ENCODE measurements at places on chromosomes 13 and 19.

- DNase-seq, result no peak
Measured at GRCh38 chr19:3073931-3074595, 11.8 kb upstream of the TLE5 start.

- no peak for DNase-seq
Measured at GRCh38 chr13:50198508-50198907, 183.3 kb downstream of the KCNRG start.

DNA sequence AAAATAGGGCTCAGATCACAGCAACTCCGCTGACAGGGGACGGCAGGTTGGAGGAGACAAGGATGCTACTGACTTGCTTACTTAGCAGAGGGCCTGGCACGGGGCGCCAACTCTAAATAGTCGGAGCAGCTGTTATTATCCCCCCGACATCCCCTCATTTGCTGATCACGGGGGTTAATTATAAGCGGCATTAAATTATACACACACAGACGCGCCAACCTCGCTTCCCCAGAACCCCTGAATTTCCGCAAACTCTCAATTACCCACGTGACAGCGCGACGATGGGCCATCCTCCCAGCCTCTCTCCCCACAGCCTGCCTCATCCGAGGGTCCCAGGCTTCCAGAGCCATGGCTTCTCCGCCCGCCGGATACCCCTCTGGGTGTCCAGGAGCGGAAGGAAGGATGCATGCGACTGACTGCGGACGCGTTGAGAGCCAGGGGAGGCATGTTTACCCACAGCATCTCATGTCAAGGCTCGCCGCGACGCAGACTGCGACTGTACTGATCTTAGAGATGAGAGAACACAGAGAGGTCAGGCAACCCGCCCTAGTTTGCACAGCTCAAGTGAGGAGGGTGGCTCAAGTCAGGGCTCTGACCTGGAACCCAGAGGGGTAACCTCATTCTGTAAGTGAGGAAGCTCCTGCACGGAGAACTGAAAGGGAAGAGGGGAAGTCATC, 5.7 kb downstream of the PTPRS start:
- no peak for DNase-seq

DNA sequence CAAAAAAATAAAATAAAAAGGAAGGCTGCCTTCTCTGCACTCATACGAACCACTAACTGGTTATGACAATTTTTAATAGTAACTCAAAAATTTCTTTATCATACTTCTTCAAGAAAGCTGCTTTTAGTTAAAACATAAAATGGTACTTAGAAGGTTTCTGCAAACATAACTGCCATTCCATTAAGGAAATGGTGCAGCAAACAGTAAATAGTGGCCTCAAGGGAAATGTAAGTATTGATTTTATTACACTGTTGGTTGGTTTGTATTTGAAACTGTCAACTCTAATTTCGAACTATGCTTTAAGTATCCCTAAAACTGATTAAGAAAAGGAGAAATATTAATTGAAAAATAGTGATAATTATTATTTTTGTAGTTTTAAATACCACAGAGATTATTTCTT, 278.0 kb downstream of the DACH1 start:
- no peak for DNase-seq

DNA sequence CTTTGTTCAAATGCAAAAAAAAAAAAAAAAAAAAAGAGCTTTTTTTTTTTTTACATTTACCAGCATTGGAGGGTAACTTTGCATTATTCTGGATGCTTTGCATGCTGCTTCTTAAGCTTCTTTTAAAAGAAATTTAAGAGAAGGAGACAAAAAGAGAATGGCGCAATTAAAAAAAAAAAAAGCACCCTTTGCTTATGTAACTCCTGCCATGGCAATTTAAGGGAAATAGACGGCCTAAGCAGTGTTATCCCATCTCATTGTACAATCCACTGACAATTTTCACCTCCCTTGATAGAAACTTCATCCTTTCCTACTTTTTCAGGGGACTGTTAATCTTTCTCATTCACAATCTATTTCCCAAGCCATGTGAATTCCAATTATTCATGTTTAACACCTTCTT, 129.8 kb downstream of the KCTD12 start:
- no peak for DNase-seq

DNA sequence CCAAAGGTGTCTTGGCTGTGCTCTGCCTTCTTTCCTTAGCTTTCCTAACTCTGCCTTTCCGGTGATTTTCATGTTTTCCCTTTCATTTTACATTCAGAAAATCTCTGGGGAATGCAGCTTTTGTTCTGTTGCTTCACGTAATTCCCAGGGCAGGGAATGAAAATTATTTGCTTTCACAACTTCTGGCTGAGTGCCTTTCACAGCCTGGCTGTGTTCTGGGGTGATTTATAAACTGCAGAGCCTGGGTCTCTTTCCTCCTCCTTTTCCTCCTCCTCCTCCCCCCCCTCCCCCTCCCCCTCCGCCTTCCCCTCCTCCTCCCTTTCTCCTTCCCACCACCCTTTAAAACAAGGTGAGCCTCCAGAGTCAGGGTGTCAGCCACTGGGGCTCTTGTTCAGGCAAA, 84.3 kb downstream of the RNASEH2B start:
- no peak for DNase-seq
